ENCODE measurements at places on chromosomes 1 and 21.

GRCh38 chr1:43232482-43232881, 37.3 kb upstream of the TMEM125 start:
- DNase-seq, result no peak

DNA sequence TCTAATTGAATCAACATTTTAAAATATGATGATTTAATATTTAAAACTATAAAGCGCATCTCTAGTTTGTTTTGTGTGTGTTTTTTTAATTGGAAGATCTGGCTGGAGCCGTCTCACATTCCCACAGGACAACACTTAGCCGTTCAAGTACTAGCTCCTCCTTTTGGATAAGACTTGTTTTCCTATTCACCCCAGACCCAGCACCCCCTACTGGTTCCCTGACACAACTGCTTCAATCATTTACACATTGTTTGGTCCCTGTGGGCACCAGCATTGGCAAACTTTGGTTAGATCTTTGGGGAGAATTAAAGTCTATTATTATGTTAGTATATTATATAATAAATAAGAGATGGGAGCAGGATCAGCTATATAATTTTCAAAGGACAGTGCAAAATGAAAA, 34.5 kb downstream of the TYW3 start:
- peak; percentile 15 for DNase-seq

- no peak for DNase-seq
These were observed 19.6 kb downstream of the CLIC4 start for GRCh38 chr1:24764848-24765247.

- DNase-seq, result no peak
These were observed 152.7 kb downstream of the S1PR1 start for GRCh38 chr1:101389547-101389929.

DNA sequence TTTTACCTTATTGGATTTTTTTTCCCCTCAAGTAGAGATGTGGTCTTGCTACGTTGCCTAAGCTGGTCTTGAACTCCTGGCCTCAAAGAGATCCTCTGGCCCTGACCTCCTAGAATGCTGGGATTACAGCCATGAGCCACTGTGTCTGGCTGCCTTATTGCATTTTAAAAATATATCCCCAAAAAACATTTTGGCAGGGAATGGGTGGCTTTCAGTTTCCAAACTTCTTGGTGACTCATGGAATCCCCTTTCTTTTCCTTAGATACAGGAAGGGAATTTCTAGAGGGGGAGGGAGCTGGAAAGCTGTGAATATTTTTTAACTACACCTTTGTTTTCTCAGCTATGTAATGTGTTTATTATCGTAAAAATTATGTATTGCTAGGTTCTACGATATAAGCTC, 73.3 kb downstream of the SNRPE start:
- no peak for DNase-seq

GRCh38 chr1:114124644-114125043, 29.0 kb downstream of the SYT6 start:
- no peak for DNase-seq

GRCh38 chr1:175449306-175449705, 256.7 kb upstream of the KIAA0040 start:
- DNase-seq, result no peak

- peak; percentile 53 for DNase-seq
These were observed 12.0 kb downstream of the DUSP10 start for GRCh38 chr1:221729771-221730330.

GRCh38 chr1:116569776-116570357, 959 bp downstream of the CD58 start:
- peak; percentile 50 for DNase-seq

DNA sequence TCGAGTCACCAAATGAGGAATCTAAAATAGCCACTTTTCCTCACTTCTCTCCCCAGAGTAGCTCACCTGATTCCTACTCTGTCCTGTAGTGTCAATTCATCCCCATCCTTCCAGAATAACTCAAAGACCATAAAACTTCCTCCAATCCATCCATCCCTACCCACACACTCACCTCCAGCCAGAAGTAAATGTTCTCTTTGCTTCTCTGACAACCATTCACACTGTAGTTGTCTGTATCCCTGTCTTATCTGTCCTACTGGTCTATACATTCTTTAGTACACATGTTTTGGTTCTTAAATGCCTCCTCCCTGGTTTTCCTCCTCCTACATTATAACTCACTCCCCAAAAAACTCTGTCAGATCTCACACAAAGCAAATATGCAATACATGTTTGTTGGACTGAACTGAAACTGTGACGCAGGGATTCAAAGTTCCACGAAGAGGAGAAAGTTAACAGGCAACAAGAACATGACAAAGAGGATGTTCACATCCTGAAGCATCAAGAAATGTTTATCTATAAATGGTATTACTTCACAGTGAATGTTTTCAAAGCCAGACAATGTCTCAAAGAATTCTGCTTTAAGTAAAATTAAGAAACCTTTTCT, 11.0 kb downstream of the TP53BP2 start:
- no peak for DNase-seq

- DNase-seq, result no peak
These were observed 8.2 kb upstream of the METTL18 start for GRCh38 chr1:169802888-169803287.

GRCh38 chr1:41622402-41622801, 137.9 kb upstream of the EDN2 start:
- DNase-seq, result no peak

- no peak for DNase-seq
These were observed 666.2 kb downstream of the ADGRL2 start for GRCh38 chr1:82466891-82467290.

GRCh38 chr1:30194046-30194619, 529.3 kb downstream of the MATN1 start:
- no peak for DNase-seq

DNA sequence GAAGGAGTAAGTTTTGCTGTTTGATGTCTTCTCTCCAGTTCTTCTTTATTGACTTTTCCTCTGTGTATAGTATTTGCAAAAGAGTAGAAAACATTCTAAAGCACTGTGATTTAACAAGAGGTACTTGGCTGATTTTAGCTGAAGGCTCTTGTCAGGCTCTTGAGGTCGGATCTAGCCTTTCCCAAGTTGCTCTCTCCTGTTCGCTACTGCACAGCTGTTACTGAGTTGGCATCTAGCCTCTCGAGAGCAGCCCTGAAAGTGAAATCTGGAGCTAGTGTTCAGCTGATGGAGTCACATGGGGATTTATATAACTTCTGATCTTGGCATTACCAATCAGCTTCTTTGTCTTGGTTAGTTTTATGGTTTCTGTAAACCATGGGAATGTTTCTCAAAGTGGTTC, 193.1 kb downstream of the RYR2 start:
- DNase-seq, result no peak

DNA sequence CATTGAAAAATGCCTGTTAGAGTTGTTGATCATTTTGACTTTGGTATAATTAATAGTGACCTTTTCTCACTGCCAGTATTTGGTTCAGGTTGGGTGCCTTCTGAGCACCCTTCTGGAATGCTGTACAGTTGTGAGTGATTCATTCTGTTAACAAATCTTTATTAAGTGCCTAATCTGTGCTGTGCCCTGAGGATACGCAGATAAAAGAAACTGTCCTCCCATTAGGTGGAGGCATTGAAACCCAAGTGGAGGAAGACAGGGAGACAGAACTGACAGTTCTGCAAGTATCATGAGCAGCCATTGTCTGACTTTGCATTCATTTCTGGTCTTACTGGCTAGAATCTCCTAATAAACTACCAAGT, 76.1 kb upstream of the ZNF326 start:
- no peak for DNase-seq

- DNase-seq, result no peak
These were observed 568.8 kb downstream of the AJAP1 start for GRCh38 chr1:5223206-5223605.

DNA sequence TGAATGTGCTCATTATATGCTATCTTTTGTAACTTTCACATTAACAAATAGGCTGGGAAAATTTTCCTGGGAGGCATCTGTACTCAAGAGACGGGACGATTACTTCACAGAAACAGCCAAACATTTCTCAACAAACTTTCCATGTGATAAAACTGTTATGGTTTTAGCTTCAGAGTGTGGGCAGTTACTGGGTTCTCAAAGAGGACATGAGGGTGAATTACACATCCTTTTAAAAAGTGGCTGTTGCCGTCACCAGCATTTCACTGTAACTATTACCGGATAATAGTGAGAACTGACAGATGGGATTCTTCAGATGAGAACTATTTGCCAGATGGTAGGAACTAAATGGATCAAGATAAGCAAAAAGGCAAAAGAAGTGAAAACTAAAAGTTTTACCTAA, 109.1 kb downstream of the APP start:
- no peak for DNase-seq

- no peak for DNase-seq
These were observed 6.5 kb downstream of the PAXBP1 start for GRCh38 chr21:32765058-32765457.

DNA sequence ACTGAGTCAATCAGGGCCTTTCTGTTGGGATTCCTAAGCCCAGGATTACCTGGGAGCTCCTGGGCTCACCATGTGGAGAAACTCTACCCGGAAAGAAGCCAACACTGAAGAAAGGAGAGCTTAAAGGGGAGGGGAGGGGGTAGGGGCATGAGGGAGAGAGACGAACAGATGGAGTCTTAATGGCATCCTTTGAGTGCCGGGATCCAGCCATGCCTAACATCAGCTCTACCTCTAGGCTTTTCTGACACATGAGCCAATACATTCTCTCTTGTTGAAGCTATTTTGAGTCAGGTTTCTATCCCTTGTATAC, 75.0 kb downstream of the NPHP4 start:
- DNase-seq, result no peak

DNA sequence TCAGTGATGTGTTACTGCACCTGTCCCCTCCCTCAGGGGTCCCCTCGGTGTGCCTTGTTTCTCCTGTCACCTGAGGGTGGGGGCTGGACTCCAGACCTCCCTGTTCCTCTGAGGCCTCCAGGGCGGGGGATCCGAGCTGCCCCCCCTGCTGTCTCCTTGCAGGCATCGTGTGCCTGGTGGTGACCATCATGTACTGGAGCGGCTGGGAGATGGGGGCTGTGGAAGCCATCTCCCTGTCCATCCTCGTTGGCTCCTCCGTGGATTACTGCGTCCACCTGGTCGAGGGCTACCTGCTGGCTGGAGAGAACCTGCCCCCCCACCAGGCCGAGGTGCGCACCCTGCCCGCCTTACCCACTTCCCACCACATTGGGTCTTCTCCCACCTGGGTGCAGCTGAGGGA, 56.4 kb downstream of the DISP3 start:
- no peak for DNase-seq

DNA sequence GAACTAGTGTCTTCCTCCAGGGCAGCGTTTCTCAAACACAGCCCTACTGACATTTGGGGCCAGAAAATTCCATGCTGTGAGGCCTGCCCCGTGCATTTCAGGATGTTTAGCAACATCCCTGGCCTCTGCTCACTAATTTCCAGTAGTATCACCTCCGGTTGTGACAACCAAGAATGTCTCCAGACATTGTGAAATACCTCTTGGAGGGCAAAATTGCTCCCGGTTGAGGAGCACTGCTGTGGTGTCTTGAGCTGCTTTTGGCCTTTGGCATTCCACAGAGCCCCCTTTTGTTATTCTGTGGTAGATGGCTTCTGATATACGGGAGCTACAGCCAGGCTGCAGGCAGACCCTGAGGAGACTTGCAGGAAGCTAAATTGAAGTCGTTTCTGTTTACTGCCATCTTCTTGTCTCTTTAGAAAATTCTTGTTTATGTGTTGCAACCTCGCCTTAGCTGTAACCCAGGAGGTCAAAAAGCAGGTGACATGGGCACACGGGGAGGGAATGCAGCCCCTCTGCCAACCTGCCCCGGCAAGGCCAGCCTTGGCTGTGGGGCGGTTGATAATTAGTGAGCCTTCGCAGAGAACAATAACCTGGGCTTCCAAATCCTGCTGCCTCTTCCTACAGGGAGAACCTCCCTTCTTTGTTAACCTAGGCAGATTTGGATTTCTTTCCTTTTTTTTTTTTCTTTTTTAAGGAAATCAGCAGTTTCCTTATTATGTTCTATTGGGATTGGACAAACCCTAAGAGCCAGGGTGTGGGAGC, 74.7 kb upstream of the AKT3 start:
- DNase-seq, result no peak

DNA sequence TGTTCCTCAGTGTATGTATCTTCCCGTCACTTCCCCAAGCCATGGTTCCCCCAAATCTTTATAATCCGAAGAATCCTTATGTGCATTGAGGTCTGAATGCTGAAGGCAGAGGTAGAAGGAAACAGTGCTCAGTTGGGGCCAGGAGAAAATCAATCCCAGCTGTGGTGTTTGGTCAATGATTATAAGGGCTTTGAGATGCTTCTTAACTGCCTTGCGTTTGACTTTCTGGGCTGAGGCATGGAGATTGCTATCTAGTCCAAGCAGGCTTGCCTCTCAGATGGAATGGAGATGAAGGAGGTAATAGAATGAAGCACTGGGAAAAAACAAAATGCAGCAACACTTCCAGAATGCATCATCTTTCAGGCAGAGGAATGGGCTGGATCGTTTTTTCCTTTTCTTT, 3.6 kb upstream of the MAP1LC3C start:
- no peak for DNase-seq

GRCh38 chr1:58568271-58568860, 8.7 kb downstream of the TACSTD2 start:
- DNase-seq, result no peak

DNA sequence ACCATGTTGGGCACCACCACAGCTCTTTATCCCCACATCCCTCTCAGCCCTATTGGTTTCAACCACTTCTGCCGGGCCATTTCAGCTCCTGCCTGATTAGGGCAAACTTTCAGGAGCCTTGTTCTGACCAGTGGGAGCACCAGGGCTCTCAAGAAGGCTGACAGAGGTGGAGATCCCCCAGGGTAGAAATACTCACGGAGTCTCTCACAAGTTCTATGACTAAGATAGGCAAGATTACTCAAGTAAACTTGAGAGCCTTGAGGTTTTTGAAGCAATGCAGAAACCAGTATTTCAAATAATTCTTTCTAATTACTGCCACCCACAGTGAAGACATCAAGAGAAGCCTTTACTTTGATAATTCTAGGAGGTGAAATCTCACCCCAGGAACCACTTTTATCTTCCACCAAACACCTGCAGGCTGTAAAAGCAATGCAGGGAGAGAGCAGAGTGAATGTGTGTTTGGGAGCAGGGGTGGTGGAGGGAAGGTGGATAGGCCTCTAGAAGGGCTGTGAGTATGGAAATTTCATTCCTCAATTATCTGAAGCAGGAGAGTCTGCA, 6.6 kb upstream of the PTCH2 start:
- DNase-seq, result no peak

DNA sequence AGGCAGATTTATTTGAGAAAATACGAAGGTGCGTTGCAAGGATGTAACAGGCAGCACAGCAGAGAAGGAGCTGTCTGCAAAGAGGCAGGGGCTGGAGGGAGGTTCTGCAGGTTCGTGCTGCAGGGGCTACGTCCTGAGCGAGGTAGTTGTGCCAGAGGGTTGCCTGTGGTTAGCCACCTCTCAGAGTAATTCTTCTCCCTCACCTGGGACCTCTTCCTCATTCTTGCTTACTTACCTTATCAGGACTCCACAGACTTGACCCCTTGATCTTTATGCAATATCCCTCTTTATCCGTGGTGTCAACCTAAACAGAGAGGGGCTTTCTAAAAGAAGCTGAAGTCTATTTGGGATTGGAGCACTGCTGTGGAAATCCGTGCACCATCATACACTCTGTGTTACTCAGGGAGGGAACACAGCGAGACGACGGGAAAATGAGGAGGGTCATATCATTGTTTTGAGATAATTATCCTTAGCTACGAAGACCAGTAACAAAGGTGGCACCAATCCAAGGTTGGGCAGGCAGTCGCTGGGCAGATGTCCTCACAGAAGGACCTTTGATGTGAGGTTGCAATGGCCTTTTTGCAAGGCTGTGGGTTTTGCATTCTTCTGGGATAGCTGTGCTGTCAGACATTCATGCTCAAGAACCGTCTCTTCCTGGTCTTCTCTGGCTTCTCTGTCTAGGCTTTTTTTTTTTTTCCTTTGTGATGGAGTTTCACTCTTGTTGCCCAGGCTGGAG, 82.8 kb downstream of the WDR4 start:
- no peak for DNase-seq
